ENCODE measurements at places on chromosomes 2 and 18.
A peak's percentile ranks its signal among the peaks of the same experiment; 100 is the strongest.

- no peak for DNase-seq
These were observed 12.4 kb upstream of the TLK1 start for GRCh38 chr2:171173087-171173486.

- DNase-seq = no peak
These were observed 105.0 kb upstream of the HAAO start for GRCh38 chr2:42897358-42897757.

- peak; percentile 10 for DNase-seq
These were observed 96.7 kb downstream of the CRACDL start for GRCh38 chr2:98839292-98839691.

- no peak for DNase-seq
These were observed 61.5 kb downstream of the ADCYAP1 start for GRCh38 chr18:965921-966758.

DNA sequence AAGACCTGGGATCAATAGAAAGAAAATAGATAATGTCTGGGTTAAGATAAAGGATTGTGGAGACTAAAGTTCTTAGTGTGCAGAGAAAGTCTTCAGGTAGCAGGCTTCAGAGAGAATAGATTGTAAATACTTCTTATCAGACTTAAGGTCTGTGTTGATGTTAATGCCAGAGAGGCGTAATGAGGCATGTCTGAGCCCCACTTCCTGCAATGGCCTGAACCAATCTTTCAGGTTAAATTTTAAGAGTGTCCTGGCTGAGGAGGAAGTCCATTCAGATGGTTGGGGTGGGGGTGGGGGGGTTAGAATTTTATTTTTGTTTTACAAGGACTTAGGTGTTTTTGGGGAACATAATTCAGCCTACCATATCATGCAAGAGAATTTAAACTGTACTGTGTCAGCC, 129.5 kb downstream of the EVA1A start:
- DNase-seq = no peak

- DNase-seq = no peak
These were observed 162.0 kb upstream of the SOX11 start for GRCh38 chr2:5530011-5530696.

GRCh38 chr2:239519089-239519920, 118.5 kb upstream of the HDAC4 start:
- peak; percentile 41 for DNase-seq

Measured in astrocyte of the hippocampus (primary cell).